ENCODE measurements at places on chromosomes 6 and 20.

- DNase-seq = no peak
Measured at GRCh38 chr20:1811621-1812498, 83.3 kb upstream of the SIRPA start.

DNA sequence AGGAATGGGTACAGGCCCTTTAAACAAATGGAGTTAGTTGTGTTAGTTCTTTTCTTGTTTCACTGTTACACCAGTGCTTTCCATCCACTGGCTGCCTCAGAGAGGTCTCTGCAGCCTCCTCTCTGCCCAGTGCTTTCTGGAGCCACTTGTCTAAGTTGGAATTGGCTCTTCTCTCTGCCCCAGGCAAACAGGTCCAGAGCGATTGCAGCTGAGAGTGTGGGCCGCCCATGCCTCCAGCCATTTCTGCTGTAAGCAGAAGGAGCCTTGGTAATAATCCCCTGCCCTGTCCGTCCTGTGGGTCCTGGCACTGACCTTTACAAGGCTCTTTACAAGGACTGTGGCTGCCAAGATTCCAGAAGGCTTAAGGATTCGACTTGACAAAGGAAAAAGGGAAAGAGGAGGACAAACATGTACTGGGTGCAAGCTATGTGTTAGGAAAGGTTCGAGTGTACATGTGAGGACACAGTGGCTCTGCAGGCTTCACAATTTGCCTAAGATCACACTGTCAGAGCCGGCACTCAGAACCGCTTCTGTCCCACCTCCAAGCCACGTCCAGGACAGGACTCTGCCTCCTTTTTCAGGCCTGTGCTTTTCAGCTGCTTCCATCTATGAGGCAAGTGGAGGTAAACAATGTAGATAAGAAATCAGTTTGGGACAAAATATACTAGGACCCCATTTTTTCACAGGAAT is 88.5 kb downstream of the POPDC3 start:
- DNase-seq = no peak

DNA sequence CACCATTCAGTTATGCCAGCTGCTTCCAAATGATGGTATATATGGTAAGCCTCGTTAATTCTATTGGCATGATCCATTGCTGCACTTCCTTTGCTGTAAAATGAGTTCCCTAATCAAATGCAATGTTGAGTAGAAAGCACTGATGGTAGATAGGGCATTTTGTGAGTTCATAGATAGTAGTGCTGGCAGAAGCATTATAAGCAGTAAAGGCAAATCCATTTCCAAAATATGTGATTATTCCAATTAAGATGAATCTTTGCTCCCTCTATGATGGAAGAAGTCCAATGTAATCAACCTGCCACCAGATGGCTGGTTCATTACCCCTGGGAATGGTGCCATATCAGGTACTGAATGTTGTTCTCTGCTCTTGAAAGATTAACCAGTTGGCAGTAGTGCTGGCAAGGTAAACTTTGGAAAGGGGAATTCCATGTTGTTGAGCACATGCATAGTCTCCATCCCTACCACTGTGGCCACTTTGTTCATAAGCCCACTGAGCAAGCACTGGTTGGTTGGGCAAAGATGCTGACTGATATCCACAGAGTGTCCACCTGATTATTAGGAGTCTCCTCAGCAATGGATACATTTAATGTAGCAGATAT is 5.6 kb upstream of the TBPL1 start:
- DNase-seq = no peak

- DNase-seq = no peak
Measured at GRCh38 chr6:34692280-34692679, 4.3 kb downstream of the ILRUN start.

DNA sequence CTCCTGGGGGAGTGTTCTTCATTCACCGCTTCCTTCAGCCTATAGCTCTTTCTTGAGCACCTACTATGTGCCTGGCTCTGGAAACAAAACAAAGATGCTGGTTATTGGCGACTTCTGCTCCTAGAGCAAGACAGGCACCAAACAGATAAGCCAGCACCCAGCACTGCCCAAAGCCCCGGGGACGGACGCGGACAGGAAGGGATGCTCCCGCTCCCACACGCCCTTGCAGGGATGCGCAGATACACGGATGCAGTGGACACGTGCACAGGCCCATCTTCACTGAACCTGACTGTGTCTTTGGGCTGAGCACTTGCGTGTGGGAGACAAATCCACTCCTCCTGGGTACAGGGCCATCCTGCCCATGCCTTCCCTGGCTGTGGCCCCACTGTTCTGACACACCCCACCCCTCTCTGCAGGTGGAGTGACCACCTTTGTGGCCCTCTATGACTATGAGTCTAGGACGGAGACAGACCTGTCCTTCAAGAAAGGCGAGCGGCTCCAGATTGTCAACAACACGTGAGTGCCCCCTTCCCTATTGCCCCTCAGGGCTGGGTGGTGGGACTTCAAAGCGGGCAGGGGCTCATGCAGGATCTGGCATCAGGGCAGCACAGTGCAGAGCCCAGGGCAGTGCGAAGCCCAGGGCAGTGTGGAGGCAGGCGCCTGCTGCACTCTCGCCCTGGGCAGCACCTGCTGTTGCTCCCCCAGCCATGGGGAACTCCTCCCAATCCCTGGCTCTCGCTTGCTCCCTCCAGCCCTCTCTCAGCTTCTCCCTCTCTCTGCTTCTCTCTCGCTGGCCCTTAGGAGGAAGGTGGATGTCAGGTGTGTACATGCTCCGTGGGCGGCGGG is 39.9 kb downstream of the SRC start:
- no peak for DNase-seq

GRCh38 chr6:145270464-145270863 is 464.9 kb downstream of the EPM2A start:
- DNase-seq = no peak

DNA sequence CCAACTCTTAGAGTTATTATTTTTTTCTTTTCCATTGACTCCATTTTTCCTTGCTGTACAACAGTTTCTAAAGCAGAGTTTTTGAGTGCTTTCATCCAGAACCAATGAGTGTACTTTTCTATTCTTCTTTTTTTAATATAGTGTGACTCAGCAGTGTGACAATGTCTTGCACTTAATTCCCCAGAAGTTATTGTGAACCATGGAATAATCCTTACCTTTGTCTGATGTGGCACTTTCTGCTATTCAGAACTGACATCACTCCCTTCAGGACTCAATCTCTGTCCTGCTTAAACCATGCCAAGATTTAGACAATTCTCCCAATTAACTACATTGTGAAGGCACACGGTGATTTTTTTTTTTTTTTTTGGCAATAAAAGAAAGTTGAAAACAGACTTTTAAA is 41.5 kb downstream of the GRIK2 start:
- DNase-seq = no peak

- DNase-seq = peak; percentile 77
Measured at GRCh38 chr6:159044899-159045727, at the start of gene TAGAP. Gene TAGAP (minus strand): TSS chr6:159044991. CDS start chr6:159044146, 845 bp downstream.

DNA sequence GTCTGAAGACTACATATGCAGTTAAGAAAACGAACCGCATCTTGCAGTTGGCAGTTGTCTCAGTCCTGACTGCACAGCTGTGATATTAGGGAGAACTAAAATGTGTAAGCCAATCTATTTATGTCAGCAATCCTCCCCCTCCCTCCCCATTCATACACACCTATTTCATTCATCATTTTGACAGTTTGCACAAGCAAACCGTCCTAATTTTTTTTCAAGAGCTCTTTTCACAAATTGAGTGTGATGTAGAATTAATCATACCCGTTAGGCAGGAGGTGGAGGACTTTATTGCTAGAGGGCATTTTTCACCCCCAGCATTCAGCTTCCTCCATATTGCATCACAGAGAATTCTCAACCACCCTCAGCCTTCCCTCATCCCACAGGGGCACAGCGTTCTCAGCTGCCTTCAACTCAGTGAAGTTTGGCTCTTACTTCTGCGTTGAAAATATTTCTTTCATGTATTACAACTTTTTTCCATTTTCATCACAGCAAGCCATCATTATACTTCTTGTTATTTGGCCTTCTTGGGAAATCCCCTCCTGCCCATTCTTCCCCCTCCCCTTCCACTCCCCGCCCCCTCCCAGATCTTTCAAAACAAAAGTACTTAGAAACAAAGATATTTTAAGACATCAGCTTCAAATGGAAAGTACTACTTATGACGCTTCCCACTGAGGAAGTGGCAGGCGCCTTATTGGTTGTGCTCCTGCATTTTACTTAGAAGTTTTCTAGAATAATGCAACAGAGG is 37.5 kb downstream of the NOX3 start:
- no peak for DNase-seq

DNA sequence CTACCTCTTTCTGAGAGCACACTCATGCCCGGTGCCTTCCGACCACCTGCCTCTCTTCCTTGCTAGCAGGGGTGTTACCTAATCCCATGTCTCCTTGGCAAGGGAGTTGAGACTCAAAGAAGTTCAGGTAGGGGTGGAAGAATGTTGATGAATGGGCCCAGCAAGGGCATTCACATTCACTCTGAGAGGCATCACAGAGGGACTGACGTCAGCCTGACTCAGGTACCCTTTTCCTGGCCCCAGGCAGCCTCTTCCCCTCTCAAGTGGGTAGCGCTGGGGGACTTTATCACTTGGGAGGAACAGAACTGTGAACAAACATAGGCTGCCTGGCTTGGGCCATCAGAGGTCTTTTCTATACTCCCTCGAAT is 35.3 kb downstream of the HM13 start:
- DNase-seq = no peak

GRCh38 chr20:11200423-11200822 is 526.6 kb upstream of the JAG1 start:
- no peak for DNase-seq

DNA sequence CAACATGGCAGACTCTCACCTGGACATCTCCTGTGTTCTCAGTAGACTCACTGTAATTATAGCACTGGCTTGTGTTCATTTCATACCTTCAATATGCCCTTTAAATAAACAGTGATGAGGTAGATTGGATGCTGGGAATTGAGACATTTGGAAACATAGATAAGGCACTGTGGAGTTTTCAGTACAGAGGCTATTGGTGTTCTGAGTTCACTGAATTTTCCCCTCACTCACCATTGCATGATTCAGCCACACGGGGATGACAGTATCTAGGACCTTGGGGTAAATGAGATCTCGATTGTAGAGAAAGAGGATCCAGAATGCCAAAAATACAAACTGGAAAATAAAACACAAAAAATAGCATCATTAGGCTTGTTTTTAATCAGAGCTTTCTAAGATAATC is 12.6 kb downstream of the ADTRP start:
- no peak for DNase-seq

- DNase-seq = no peak
Measured at GRCh38 chr20:13243826-13244376, 22.8 kb downstream of the ISM1 start.

DNA sequence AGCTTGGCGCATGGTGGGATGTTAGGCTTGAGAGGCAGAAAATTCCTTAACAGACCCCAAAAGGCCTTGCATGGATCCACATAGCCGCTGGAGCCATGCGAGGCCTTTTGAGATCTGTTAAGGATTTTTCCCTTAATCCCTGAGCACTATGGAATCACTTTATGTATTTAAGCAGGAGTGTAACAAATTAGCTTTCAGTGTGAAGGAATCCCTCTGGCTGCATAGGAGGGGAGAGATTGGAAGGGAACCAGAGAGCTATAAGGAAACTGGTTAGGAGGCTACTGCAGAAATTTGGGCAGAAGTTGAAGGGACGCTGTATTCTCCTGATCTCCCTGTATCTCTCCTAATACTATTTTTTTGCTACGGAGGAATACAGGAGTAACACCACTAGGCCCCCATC is 23.1 kb upstream of the NEDD9 start:
- no peak for DNase-seq

DNA sequence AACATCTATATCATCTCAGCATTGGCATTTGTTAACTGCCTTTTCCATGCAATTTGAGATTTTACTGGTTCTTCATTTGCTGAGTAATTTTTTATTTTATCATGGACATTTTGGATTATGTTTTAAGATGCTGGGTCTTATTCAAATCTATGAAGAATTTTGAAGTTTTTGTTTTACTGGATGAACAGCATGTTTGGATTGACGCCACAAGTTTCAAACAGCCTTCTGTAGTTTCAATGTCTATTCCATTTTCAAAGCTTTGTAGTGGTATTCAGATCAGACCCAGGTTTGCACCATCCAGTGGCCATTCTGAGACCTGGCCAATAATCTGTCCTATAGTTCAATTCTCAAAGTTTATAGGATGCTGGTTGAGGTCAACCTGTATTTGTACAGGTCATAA is 148.4 kb upstream of the STMND1 start:
- DNase-seq = no peak

DNA sequence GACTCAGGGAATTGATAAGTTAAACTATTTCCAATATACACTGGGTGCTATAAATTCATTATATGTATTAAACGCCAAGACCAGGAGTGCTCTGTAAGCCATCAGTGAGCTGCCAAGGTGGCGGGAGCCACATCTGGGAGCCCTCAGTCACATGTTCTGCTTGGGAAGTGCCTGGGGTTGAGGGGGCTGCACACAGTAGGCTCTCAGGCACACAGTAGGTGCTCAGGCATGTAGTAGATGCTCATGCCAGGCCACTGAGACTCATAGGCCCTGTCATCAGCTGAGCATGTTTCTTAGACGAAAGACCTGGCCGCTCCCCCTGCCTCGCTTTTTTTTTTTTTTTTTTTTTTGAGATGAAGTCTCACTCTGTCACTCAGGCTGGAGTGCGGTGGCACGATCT is 83.3 kb upstream of the BHLHE23 start:
- no peak for DNase-seq

All from NK-92 treated with Interleukin-12 subunit alpha and Interleukin-12 subunit beta, amount 100 ng/mL, for 24 hours (cell line).